ENCODE measurements at places on chromosomes 6 and 20.

GRCh38 chr20:13200767-13201500, 20.1 kb upstream of the ISM1 start:
- DNase-seq: no peak

DNA sequence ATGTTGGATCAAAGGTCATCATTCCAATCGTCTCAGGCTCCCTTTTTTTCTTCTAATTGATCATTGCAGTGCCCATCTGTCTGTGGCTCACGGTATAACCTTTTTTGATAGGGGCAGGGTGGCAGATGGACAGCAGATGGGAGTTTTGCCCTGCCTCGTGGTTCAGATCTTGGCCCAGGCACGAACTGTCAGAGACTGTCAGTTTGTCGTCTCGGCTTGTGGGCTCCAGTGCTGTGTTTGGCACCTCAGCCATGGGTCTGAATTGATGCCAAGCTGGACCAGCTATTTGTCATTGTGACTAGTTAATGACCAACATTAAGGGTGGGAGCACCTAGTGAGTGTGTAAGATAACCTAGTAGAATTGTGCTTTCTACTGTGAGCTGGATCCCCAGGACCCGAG, 197.6 kb downstream of the PRL start:
- no peak for DNase-seq

DNA sequence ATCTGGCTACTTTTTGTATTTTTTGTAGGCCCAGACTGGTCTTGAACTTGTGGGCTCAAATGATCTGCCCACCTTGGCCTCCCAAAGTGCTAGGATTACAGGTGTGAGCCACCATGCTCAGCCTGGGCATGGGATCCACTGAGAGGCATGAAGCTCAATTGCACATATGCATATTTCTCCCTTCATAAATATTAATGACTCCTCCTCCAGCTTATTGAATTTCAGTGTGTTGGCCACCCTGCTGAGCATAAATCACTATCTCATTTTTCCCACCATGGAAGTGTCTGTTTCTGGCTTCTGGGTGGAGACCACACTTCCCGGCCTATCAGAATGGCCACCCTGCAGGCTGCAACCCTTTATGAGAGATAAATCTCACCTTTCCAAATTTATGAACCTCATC, 53.6 kb upstream of the KIF16B start:
- no peak for DNase-seq

DNA sequence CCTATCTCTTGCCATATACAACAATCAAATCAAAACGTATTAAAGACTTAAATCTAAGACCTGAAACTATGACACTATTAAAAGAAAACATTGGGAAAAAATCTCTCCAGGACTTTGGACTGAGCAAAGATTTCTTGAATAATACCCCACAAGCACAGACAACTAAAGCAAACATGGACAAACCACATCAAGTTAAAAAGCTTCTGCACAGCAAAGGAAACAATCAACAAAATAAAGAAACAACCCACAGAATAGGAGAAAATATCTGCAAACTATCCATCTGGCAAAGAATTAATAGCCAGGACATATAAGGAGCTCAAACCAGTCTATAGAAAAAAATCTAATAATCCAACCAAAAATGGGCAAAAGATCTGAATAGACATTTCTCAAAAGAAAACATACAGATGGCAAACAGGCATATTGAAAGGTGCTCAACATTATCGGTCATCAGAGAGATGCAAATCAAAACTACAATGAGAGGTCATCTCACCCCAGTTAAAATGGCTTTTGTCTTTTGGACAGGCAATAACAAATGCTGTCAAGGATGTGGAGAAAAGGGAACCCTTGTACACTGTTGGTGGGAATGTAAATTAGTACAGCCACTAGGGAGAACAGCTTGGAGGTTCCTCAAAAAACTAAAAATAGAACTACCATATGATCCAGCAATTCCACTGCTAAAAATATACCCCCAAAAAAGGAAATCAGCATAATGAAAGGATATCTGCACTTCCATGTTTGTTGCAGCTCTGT, 76.2 kb downstream of the SNX5 start:
- no peak for DNase-seq

DNA sequence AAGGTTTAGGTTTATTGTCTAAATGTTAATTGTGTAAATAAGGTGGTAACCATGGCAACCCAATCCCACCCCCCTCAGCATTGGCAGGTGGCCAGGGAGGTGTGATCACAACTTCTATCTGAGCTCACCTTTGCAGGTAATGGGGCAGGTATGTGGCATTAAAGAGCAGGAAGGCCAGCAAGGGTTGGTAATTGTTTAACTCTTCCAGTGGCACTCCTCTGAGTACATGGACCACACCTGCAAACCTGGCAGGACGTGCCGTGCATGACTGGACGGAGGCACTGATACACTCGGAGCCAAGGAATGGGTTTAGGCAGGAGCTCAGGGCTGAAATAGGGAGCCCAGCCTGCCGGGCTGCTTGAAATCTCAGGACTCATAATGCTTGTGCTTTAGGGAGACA, 107.0 kb upstream of the BMP2 start:
- no peak for DNase-seq

- no peak for DNase-seq
Measured at GRCh38 chr6:25735261-25735660, 19.3 kb upstream of the SLC17A4 start.

GRCh38 chr6:70304616-70305015, 1.7 kb upstream of the COL9A1 start:
- DNase-seq: no peak

DNA sequence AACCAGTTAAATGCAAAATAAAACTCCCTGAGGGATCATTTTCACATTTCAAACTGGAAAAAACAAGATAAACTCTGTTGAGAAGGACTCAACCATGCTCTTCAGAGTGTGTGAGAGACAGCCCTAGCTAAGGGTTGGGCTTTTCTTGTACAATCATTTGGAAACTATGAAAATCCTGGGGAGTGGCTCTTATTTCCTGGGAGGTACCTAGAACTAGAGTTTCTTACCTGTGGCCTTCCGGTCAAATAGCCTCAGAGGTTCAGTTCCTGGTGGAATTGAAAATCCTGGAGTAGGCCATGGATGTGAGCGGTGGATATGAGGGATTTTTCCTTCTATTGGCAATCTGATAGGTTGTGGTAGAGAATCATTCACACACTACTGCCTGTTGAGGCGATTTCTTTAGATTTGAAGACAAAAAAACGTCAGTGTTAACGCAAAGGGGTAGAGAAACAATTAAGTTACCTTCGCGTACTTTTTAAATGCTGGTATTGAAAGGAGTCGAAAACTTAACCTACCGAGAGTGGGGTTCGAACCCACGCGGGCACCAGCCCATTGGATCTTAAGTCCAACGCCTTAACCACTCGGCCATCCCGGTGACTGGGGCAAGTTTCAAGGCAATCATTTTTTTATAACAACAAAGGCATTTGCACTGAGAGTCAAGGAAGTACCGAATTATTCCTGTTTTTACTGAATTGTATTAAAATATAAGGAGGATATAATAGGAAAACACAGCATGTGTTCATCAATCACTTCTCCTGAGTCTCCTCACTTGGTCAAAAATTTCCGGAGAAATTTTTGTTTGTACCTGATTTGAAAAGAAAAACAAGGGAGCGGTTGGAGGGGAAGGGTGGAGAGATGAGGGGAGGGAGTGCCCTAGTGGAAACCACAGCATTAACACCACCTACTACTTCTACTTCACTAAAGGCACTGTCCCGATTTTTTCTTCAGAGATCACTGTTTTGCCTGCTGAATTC, 191.3 kb downstream of the OR2B2 start:
- no peak for DNase-seq

DNA sequence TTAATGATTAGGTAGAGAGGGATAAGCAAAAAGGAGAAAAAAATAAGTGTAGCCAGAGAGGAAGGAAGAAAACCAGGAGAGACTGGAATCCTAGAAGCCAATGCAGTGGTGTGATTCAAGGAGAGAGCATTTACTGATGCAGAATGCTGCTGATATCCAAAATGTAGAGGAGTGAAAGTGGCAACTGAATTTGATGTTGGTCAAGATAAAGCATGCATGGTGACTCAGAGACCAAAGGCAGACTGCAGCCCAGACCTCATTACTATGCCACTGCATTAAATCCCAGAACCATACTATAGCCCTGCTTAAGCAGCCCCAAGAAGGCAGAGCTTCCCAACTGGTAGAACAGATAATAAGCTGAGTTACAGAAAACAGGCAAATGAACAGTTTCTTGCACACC, 15.8 kb downstream of the KLHL32 start:
- no peak for DNase-seq

GRCh38 chr6:81166770-81167169, 585.7 kb downstream of the TENT5A start:
- DNase-seq: no peak

DNA sequence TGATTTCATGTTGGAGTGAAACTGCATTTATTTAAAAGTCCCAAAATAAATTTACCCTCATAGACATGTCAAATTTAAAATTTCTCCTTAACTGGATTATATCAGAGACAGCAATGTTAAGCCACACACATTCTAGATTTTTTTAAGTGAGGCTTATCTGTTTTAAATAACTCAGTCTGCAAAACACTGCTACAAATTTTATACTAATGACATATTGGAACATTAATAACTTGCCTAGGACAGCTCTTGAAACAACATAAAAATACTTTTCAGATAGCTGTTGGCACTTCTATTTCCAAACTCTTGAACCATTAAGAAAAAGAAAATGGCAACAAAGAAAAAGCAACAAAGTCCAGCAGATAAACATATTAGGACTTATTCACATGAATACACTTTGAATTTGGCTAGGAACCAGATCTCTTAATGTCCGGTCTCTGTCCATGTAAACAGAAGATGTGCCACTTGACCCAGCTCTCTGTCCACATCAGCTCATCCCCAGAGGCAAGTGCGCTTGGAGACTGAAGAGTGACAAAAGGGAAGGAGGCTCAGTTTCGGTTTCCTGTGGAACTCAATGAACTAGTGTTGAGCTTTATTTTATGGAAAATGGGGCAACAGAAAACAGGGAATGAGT, 219.3 kb upstream of the THBS2 start:
- DNase-seq: no peak

DNA sequence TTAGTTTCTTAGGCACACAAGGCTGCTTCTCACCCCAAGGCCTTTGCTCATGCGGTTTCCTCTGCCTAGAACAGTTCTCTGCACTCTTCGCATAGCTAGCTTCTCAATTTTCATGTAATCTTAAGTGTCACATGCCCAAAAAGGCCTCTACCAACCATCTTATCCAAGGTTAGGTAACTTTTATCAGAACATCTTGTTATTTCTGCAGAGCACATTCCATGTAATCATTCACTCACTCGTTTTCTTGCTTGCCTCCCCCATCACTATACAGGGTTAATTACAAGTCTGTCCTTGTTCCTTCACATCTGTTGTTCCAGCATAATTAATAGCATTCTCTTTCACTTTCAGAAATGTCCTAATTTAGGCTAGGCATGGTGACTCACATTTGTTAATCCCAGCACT, 53.8 kb downstream of the NCOA6 start:
- DNase-seq: no peak

- DNase-seq: no peak
Measured at GRCh38 chr6:3849681-3850450, 693 bp downstream of the FAM50B start.

DNA sequence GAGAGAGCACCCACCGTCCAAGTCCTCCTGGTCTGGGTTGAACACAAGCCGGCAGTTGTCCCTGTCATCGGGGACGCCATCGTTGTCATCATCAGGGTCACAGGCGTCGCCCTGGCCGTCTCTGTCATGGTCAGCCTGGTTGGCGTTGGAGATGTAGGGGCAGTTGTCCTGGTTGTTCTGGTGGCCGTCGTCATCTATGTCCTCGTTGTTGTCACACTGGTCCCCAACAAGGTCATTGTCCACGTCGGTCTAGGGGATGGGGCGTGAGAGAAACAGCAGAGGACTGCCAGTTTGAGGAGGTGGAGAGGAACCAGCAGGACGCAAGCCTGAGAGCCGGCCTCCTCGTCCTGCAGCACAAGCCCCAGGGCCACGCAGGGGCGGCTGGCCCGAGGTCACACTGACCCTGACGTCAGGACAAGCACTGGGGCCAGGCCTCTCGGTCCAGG, 28.5 kb downstream of the THBS2 start:
- DNase-seq: no peak

DNA sequence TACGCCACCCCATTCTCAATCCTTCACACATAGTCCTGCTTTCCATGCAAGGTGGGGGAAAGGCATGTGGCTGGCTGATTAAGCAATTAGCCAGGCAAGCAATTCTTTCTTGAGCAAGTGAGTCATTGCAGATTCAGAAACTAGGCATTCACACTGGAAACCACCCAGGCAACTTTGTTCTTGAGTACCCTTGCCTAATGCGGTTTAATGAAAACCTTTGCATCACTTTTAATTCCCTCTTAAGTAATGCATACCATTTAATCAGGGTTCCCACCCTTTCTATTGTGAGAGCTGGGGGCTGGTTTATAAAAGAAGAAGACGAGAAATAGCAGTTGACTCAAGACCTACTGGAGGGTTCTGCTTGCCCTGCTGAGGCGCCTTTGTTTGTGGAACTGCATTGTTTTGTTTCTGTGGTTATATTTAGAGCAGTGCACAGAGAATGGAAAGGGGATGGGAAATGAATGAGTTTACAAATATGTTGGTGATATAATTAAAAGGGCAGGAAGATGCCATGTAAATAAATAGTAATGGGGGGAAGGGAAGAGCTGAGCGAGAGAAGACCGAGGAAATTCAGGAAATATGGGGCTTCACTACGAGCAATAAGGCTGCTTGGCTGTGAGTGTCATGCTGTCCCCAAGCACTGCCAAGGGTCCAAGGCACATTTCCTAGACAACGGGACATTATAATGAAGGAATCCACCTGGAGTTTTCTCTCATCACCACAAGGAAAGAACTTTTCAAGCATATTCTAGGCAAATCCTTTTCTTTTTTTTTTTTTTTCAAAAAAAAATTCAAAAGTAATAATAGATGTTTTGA, 48.8 kb upstream of the TSHZ2 start:
- DNase-seq: no peak

DNA sequence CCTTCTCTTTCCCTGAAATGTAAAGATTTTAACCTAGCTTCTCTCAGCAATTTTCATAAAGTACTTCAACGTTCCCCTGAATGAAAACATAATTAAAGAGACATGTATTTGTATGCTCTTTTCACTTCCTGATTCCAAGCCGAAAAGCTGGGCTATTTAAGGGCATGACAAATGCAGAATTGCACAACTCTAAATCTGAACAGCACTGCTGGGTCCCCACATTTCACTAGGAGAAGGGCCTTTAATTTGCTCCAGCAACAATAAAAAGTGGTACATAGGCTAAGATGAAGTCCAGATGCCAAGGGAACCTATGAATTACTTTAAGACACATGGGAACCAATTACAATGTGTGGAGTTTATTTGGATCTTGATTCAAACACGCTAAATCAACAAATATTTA, 42.0 kb downstream of the IRAK1BP1 start:
- no peak for DNase-seq
